ENCODE measurements at places on chromosomes 6 and 20. TPM values are rescaled to one million over a fixed set of nuclear protein-coding genes. Genes with fewer than 3 reads are reported as not detected.

DNA sequence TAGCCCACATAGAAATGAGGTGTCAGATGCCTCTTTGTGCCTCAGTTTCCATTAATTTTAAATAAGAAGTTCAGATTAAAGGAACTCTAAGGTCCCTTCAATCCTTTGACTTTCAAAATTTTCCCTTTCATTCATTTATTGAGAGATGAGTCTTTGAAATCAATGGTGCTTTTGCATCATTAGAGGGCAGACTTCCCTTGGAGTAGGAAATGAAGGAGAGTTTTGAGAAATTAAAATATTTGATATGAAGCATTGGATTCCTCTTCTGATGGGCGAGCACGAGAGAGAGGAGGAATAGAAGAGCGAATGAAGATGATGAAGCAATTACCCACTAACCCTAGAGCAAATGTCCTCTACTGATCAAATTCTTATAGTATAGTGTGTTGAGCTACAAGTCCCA lies 105.7 kb downstream of the EDN1 start:
- no peak for DNase-seq

DNA sequence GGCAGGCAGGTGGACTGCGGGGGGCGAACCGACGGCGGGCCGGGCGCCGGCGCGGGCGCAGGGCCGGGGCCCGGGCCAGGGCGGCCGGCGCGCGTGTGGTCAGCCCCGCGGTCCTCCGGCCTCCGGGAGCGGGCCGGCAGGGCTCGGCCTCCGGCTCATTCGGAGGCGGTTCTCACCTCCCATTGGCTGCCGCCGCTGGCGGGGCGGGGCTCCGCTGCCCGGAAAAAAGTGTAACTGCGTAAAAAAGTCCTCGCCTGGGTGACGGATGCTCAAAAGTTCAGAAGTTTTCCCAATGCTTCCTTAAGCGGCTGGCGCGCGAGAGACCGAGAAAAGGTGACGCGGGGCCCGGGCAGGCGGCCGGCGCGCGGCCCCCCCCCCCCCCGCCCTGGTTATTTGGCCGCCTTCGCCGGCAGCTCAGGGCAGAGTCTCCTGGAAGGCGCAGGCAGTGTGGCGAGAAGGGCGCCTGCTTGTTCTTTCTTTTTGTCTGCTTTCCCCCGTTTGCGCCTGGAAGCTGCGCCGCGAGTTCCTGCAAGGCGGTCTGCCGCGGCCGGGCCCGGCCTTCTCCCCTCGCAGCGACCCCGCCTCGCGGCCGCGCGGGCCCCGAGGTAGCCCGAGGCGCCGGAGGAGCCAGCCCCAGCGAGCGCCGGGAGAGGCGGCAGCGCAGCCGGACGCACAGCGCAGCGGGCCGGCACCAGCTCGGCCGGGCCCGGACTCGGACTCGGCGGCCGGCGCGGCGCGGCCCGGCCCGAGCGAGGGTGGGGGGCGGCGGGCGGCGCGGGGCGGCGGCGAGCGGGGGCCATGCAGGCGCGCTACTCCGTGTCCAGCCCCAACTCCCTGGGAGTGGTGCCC lies at the start of gene FOXC1:
FOXC1 (plus strand) TSS at position 268 of the 849 bp plus-strand sequence; CDS start at position 799, 531 bp downstream.
- peak; percentile 90 for DNase-seq

- no peak for DNase-seq
These were observed 65.6 kb downstream of the TULP4 start for GRCh38 chr6:158377860-158378259.

DNA sequence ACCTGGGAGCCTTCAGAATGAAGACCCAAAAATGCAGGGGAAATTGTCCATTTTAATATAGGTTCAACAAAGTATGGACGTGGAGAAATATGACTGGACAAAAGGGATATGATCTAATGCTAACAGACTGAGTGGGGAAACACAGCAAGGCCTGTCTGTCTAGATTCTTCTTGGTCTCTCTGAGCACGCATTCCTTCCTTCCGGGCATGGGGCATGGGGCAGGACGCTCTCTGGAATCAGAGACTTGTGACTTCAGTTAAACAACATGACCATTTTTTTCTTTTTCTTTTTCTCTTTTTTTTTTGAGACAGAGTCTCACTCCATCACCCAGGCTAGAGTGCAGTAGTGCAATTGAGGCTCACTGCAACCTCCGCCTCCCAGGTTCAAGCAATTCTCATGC lies 31.9 kb downstream of the ZBTB2 start:
- no peak for DNase-seq

DNA sequence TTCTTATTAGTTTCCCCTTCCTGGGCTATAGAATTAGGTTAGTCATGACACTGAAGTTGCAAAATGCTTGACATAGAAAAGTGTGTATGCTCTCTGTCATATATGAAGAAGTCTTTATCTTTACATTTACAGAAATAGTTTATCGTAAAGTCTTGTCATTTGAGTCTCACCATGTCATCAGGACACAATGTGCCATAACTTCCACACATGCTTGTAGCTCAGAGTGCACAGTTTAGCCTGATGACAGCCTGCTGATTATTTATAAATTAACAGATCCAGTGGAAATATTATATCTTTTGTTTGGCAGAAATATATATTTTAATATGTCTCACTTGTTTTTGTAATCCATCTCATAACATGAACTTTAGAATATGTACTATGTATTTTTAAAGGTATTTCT lies 286.9 kb upstream of the QKI start:
- DNase-seq = no peak

DNA sequence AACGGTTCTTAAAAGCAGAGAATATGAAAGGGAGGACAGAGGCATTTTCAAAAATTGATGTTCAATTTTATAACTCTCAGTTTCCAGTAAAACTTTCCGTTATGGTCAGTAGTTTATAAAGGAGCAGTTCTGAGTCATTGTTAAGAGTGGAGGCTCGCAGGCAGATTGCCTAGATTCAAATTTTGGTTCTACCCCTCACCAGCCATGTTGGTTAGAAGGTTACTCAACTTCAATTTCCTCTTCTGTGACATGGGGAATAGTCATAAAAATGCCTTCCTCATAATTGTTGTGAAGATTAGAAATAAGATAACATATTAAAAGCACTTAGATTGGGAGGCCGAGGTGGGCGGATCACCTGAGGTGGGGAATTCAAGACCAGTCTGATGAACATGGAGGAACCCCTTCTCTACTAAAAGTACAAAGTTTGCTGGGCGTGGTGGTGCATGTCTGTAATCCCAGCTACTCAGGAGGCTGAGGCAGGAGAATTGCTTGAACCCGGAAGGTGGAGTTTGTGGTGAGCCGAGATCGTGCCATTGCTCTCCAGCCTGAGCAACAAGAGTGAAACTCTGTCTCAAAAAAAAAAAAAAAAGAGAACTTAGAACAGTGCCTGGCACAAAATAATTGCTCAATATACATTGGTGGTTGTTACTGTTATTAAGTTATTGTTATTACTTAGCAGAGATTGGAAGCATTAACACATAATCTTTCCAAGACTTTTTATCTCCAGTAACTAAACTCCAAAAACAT lies 348.9 kb downstream of the NRN1 start:
- no peak for DNase-seq

GRCh38 chr6:31267651-31268368 lies 4.1 kb downstream of the HLA-C start:
- no peak for DNase-seq

DNA sequence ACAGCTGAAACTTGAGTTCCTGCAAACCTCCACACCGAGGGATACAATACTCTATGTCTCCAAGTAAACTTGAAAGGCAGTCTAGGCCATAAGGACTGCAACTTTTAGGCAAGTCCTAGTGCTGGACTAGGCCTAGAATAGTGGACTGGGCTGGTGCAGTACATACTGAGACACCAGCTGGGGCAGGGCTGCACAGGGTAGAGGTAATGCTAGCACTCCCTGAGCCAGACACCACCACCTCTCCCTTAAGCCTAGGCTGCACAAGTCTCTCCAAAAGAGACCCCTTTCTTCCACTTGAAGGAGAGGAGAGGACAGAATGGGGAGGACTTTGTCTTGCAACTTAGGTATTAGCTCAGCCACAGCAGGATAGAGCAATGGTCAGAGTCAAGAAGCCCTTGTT lies 65.7 kb upstream of the PTPRK start:
- no peak for DNase-seq

DNA sequence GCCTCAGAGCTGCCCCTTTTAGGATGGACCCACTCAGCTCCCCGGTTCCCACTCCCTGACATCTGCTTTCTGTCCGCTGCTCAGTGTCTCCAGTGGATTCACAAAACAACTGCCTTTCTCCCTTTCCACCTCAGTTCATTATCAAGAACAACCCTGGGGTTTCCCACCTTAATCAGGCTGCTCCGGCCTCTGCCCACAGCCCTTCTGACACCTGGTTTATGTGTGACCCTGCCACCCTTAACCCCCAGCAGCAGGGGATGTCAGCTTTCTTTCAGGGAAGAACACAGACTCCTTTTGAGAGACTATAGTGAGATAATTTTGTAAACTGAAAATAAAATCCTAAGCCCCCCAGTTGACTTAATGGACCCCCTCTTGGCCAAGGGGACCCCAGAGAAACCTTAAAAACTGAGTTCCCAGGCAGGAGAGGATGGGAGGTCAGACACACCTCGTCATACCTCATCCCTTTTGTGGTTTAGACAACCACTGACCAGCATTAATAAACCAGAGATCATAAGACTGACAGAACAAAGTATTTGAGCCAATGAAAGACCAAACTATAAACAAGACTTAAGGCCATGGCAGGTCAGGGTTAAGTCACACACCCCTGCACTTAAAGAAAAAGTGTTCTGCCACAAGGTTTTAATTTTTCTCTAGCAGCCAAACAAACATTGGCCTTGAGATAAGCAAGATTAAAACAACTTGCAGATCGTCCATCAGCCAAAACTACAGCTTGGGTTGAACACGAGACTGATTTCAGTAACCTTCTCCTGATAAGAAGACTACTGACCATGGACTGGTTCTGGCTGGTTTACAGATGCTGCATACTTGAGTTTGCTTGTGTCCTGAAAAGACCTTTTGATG lies 42.4 kb upstream of the DDR1 start:
- no peak for DNase-seq

DNA sequence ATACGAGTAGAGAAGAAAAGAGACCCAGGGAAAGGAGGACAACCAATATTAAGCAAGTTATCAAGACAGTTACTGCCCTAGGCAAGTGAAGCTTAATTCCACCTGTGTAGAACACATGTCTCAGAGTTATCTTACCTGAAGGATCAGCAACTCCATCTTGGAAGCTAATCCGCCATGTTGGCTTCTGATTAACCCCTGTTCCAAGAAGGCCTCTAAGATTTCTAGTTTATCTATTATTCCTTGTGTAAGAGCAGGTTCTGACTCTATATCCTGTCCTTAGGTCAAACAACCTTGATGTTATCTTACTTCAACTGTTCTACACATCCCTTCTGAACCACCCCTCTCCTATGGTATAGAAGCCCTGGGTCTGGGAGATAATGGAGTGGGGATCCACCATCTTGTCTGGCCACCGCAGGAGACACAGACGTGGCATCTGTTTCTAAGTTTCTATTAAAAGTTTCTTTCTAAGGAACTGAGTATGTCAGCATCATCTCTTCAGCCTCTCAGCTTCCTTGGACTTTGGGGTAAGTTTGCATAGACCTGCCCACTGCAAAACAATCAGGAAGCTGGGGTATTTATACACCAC lies 27.7 kb upstream of the PTPN1 start:
- DNase-seq = no peak

GRCh38 chr6:105428342-105428957 lies 25.6 kb upstream of the PREP start:
- no peak for DNase-seq

GRCh38 chr6:15504040-15504495 lies 158.8 kb downstream of the DTNBP1 start:
- DNase-seq = no peak

DNA sequence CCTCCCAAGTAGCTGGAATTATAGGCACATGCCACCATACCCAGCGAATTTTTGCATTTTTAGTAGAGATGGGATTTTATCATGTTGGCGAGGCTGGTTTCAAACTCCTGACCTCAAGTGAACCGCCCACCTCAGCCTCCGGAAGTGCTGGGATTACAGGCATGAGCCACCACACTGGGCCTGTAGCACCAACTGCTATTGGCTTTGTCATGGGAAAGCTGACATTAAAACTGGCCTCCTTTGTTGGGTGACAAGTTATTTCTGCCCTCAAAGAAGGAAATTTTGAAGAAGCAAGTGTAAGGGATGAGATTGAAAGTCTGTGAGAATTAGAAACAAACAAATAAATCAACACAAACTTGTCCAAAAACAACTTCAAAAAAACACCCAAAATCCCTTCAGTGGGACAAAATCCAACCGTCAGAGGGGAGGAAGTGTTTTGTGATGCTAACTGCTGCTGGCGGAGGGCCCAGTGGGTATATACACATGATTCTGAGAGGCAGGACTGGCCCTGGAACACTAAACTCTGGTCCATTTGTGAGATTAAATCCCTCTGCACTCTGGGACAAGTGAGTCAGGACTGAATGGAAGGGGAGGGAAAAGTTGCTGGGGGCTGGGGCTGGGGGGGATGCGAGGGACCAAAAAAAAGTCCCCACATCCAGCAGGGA lies 87.5 kb upstream of the NAA20 start:
- DNase-seq = no peak

GRCh38 chr6:145587334-145587733 lies 148.0 kb downstream of the EPM2A start:
- no peak for DNase-seq

DNA sequence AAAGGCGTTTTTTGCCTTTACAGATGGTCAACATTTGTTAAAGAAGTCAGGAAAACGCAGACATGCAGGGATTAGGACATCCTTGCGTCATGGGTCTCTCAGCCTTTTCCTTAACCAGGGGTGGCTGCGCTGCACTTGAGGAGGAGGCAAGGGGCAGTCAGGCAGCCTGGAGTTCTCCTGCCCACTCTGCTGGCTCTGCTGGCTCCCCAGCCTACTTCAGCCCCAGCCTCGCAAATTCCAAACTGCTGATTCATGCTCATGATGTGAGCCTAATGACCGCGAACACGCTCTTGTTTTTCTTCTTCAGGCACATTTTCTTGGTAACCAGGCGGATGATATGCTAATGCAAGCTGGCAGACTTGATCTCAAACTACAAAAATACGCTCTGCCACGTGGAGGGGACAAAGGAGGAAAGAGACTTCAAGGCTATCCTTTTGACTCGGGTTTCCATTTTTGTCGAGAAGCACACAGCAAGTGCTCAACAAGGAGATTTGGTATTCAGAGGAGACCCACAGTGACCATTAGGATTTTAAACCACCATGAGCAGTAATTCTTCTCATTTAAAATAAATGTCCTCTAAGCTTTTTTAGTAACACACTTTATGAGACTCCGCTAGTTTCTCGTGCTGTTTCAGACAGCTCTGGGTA lies 290.3 kb upstream of the STXBP5 start:
- peak; percentile 90 for DNase-seq

GRCh38 chr6:39777661-39778060 lies 14.5 kb upstream of the DAAM2 start:
- DNase-seq = no peak

GRCh38 chr20:47727909-47728361 lies 57.3 kb downstream of the SULF2 start:
- no peak for DNase-seq

The HCRTR2 gene
- polyA plus RNA-seq = not detected

The ZSWIM3 gene
- polyA plus RNA-seq = 1.1 TPM

The MYH7B gene
- 0.23 TPM for polyA plus RNA-seq

The MYLIP gene
- 2.3 TPM for polyA plus RNA-seq

The SLC4A11 gene
- 10.7 TPM for polyA plus RNA-seq

The LAMA4 gene
- polyA plus RNA-seq = 3.7 TPM

The PRND gene
- not detected for polyA plus RNA-seq

The NRSN1 gene
- polyA plus RNA-seq = not detected
